Liver (tissue), 10 donors: ENCODE measurements at places on chromosomes 11 and 22. TPM values are rescaled to one million over a fixed set of nuclear protein-coding genes. Genes with fewer than 3 reads are reported as not detected.

DNA sequence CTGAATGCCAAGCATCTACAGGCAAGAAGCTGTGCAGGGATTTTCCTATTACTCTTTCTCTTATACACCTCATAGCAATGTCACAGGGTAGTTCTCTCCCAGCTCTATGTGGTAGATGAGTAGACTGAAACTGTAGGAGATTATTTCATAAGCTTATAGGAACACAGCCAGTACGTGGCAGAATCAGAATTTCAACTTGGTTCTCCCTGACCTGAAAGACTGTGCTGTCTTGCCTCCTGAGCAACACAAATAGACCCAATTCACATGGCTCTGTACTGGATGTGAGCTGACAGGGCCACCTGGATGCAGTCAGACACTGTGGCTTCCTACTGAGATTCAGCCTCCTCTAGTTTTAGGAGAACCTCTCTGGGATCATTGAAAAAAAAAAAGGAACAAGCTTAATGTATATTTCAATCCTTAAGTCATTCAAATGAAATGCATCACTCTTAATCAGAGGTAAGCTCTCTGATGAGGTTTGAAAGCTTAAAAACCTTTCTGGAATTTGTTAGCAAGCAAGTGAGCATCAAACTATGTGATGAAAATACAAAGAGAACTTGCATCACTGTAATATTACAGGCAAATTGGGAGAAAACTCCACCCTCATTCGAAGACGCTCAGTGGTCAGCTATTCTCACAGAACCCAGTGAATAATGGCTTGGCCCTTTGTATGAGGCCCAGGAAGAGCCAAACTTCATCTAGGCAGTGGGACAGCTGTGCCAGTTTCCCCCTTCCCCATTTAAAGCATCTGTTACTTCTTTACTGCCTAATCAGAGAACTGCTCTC lies 1039.3 kb downstream of the NTM start:
- no peak for DNase-seq

DNA sequence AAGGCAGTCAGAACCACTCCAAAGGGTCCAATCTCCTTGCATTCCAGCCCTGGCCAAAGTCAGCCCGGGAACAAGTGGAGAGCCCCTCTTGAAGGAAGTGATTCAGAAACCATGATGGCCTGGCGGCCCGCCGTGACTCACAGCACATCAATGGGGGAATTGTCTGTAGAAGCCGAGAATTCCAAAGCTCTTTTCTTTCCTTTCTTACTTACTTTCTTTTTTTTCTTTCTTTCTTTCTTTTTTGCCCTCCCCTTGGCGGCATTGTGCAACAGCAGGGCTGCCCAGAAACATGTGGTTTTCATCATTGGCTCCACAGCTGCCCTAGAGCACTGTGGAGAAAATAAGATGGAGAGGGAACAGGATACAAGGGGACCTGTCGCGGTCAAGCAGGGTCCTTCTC lies 140.2 kb upstream of the TIMP3 start:
- DNase-seq: no peak

- DNase-seq: no peak
These were observed 33.2 kb downstream of the DGCR2 start for GRCh38 chr22:19088866-19089595.

- DNase-seq: no peak
These were observed 43.4 kb downstream of the BCR start for GRCh38 chr22:23223569-23224317.

DNA sequence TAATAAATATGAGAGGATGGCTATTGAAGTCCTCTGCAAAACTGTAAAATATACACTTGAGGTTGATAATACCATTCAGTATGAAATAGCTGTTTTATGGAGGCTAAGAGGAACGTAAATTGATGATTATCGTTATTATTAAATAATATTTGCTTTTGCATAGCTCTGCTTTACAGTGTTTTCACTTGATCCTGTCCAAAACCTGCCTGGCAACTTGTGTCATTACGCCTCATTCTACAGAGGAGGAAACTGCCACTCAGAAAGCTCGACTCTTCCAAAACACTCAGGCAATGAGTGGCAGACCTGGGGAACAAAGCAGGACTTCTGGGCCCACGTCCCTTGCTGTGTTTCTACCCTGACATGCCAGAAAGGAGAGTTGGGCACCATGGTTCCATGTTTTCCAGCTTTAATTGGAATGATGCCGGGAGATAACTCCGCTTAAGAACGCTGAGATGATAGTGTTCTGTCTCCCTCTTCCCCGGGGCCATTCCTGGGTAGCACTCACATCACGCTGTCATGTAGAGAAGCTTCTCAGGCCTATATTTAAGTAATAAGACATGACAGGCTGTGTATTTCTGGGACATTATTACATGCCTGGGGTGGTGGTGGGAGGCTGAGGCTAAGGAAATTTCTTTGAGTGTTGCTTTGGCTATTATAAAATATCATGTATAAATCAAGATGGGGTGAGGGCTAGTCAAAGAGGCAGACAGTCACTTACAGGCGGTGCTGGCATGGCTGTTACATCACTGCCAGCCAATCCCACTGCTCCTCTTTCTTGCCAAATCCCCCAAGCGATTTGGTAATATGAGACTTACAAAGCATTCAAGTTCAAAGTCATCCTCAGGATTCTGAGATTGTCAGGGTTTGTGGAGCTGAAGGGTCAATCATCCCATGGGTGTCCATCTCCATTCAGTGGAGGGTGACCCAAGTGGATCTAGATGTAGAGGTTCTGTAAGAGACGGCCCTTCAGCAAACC lies 501.7 kb downstream of the INSC start:
- no peak for DNase-seq

The SMTNL1 gene
- total RNA-seq: not detected

DNA sequence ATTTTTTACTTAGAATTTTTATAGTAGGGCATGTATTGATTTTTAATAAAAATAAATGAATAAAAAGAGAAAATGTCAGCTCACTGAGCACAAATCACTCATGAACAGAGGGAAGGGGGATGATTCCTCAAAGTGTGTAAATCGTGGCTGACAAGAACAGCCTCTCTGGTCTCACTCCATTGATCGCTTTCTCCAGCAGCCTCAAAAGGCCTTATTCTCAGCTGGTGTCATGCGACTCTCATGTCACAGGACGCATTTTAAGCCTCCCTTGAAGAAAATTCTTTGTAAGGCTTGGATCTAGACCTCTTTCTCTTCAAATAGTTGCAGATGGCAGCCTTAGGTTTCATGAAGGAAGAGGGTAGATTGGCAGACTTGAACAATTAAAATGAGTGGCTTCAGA lies 33.9 kb upstream of the SLC5A12 start:
- no peak for DNase-seq

The PDGFD gene
- total RNA-seq: 1.5 TPM

The MRGPRE gene
- total RNA-seq: not detected

DNA sequence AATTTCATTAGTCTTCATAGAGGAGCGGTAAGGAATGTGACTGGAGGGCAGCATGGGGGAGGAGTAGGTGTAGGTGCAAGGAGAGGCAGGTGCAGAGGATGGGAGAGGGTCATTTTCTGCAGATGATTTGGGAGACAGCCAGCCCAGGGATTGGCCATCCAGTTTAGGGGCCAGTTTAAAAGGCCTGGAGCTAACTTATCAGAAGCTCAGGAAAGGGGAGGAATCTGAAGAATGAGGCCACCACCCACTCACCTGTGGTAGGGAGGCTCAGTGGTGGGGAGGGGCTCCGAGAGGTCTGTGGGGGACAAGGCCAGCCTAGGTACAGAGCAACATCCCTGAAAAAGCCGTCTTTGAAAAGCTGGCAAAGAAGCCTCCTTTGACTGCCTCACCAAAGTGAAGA lies 110.8 kb upstream of the TMEM45B start:
- DNase-seq: no peak

DNA sequence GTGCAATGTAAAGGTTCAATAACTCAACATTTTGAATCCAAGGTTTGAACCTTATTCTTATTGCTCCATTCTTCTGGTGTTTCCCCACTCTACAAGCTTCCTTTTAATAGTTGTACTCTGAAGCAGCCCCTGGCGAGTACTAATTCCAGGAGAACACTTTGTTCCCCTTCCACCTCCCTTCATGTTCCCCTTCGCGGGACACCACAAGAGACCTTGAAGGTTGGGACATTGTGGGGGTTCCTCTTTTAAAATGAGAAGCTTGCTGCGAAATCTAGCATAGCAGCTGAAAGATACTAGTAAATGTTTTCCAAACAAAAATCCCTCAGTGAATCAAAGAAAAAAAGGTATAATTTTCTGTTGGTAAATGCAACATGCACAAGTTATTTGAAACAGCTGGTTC lies 626.3 kb upstream of the LRRC4C start:
- no peak for DNase-seq

DNA sequence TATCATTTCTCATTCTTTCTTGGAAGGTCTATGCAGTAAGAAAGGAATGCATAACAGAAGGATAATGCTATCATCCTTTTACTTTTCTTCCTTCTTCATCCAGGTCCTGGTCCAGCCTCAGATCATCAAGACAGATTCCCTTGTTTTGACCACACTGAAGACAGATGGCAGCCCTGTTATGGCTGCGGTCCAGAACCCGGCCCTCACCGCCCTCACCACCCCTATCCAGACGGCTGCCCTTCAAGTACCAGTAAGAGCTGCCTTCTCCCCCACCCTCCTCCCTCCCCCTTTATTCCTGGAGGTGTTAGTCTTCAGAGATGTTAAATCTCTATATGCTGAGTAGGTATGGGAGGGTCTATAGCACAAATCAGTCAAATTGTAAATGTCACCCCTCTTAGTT lies 37.9 kb downstream of the SREBF2 start:
- no peak for DNase-seq

The VPS26B gene
- 19.3 TPM for total RNA-seq

DNA sequence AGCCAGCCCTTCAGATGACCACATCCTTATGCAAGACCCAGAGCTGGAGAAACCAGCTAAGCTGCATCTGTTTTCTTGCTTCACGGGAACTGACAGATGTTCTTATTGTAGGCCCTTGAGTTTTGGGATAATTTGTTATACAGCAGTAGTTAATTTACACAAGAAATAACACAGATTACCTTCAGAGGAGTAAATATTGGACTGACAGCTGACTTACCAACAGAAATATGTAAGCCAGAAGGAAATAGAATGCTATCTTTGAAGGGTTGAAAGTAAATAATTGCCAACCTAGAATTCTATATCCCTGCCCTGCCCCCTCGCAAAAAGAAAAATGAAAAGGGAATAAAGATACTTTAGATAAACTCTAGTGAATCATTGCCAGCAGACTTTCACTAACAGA lies 124.1 kb downstream of the WNT7B start:
- DNase-seq: no peak

The PHOX2A gene
- total RNA-seq: not detected

GRCh38 chr11:35242412-35243242 lies 103.7 kb downstream of the CD44 start:
- no peak for DNase-seq
